ENCODE measurements at places on chromosomes 1 and 21. TPM values are rescaled to one million over a fixed set of nuclear protein-coding genes. Genes with fewer than 3 reads are reported as not detected.
A peak's percentile ranks its signal among the peaks of the same experiment; 100 is the strongest.

- H3K27me3 ChIP-seq: no peaks in the 10 kb centered on the region
- no peaks in the 10 kb centered on the region for H3K36me3 ChIP-seq
- peak overlapping the region; percentile 86 for H3K27ac ChIP-seq
- no peak for DNase-seq
- peak overlapping the region; percentile 95 for H3K4me3 ChIP-seq
These were observed 1.0 kb downstream of the ZBTB48 start for GRCh38 chr1:6580593-6581409.

CELF3 gene
- total RNA-seq: not detected

XCL2 gene
- total RNA-seq: not detected

DNA sequence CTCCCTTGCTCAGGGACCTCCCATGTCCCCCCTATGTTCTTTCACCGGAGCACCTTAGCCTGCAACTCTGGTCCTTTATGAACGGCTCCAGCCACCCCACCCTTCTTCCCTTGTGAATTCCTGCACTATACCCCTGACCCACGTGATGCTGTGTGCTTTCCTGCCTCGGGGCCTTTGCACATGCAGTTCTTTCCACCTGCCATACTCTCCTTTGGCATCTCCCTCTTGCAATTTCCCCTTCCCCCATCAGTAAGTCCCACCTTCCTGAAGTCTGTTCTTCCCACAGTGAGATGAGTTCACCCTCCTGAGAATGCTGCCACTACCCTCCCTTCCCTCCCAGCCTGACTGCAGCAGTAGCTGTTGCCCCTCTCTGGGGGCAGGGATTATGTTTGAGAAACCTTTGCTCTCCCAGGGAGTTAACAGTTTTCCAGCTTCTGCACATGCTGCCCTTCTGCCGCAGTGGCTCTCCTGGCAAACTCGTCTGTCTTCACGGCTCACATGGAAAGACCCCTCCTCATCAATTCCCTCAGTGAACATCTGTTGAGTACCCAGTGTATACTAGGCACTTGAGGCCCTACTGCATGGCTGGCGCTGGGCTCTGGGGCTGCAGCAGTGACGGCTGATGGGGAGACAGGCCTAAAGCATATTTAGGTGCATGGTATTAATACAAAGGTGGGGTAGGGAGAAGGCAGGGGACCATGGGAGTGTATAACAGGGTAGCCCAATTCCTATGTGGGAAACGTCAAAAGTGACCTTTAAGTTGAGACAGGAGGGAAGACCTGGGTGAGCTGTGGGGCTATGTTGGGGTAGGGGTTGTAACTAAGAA is 9.7 kb downstream of the ZNF362 start:
- no peaks in the 10 kb centered on the region for H3K4me1 ChIP-seq
- H3K4me3 ChIP-seq: no peak overlapping the region
- no peak overlapping the region for H3K27ac ChIP-seq
- H3K27me3 ChIP-seq: no peaks in the 10 kb centered on the region
- DNase-seq: no peak
- H3K36me3 ChIP-seq: peaks cover 9% of the 10 kb centered on the region

GRCh38 chr1:197471248-197471985 is 203.4 kb downstream of the CRB1 start:
- no peak overlapping the region for H3K27ac ChIP-seq
- DNase-seq: no peak
- H3K36me3 ChIP-seq: no peaks in the 10 kb centered on the region
- H3K27me3 ChIP-seq: no peaks in the 10 kb centered on the region

- no peaks in the 10 kb centered on the region for H3K36me3 ChIP-seq
- DNase-seq: no peak
- H3K4me3 ChIP-seq: no peak overlapping the region
- no peak overlapping the region for H3K27ac ChIP-seq
- H3K4me1 ChIP-seq: no peaks in the 10 kb centered on the region
These were observed 121.9 kb downstream of the GRIK3 start for GRCh38 chr1:36912365-36912865.

DNA sequence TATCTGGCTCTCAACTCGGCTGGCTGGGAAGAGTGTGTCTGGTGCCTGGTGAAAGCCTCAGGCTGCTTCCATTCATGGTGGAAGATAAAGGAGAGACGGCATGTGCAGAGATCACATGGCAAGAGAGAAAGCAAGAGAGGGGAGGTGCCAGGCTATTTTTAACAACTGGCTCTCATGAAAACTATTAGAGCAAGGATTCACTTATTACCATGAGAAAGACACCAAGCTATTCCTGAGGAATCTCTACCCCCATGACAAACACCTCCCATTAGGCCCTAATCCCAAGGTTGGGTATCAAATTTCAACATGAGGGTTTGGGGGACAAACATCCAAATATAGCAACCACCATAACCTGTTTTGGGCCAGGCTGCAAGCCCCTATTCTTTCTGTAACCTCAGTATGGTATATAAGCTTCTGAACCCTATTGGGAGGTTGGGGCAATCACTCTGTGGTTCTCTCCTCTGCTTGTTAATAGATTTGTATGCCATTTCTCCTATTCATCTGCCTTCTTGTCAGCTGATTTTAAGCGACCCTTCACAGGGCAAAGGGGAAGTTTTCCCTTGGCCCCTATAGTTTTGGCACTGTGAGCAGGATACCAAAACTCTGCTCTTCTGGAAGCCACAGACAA is 179.0 kb upstream of the TNR start:
- no peak for DNase-seq
- no peaks in the 10 kb centered on the region for H3K36me3 ChIP-seq
- no peak overlapping the region for H3K27ac ChIP-seq
- no peak overlapping the region for H3K4me3 ChIP-seq
- H3K4me1 ChIP-seq: no peaks in the 10 kb centered on the region

DNA sequence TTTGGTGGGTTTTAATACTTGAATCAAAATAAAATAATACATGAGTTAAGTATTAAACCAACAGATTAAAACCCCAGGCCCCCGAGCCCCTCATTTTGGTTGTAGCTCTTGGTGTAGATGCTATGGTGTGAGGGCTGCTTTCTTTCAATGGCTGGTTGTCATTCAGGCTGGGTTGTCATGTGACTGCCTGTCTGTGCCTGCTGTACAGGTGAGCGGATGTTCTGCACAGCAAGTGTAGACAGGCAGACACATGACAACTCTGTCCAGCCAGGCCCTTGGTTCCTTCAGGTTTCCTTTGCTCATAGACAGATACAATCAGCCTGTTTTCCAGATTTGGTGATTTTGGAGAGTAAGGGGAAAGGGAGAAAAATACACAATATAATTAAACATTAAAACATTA is 281.9 kb upstream of the C1orf105 start:
- no peak overlapping the region for H3K4me3 ChIP-seq
- no peak for DNase-seq
- no peak overlapping the region for H3K27ac ChIP-seq
- H3K27me3 ChIP-seq: no peaks in the 10 kb centered on the region
- no peaks in the 10 kb centered on the region for H3K36me3 ChIP-seq

- H3K36me3 ChIP-seq: no peaks in the 10 kb centered on the region
- no peak overlapping the region for H3K4me3 ChIP-seq
- H3K27me3 ChIP-seq: no peaks in the 10 kb centered on the region
- no peak for DNase-seq
- H3K4me1 ChIP-seq: no peaks in the 10 kb centered on the region
These were observed 9.4 kb downstream of the LAPTM5 start for GRCh38 chr1:30748098-30748698.

DNA sequence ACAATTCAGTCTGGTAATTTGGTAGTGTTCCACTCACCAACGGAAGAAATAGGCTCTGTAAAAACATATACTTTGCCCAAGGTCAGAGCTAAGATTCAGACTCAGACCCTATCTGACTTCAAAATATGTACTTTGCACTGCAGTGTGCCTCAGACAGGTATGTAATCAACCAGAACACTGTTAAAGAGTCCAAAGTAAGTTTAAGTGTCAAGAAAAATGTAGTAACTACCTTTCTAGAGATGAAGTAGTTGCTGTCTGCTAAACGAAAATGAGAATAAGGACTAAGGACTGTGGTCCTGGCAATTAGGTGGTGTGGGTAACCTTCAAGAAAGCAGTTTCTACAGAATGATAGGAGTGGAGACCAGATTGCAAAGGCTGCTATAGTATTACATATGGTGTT is 61.1 kb downstream of the RPAP2 start:
- H3K36me3 ChIP-seq: peaks cover 25% of the 10 kb centered on the region
- no peak overlapping the region for H3K27ac ChIP-seq
- H3K4me3 ChIP-seq: no peak overlapping the region
- H3K27me3 ChIP-seq: no peaks in the 10 kb centered on the region
- DNase-seq: no peak

GRCh38 chr1:108556066-108556465 is 3.8 kb upstream of the EEIG2 start:
- H3K27me3 ChIP-seq: no peaks in the 10 kb centered on the region
- no peak overlapping the region for H3K4me3 ChIP-seq
- no peaks in the 10 kb centered on the region for H3K36me3 ChIP-seq
- H3K27ac ChIP-seq: no peak overlapping the region
- no peaks in the 10 kb centered on the region for H3K4me1 ChIP-seq
- no peak for DNase-seq

LMX1A gene
- not detected for total RNA-seq

GBP7 gene
- not detected for total RNA-seq

PLA2G2F gene
- not detected for total RNA-seq

DCST1 gene
- not detected for total RNA-seq

GRCh38 chr1:164846731-164847691 is 288.0 kb downstream of the PBX1 start:
- H3K27me3 ChIP-seq: no peaks in the 10 kb centered on the region
- H3K4me1 ChIP-seq: no peaks in the 10 kb centered on the region
- no peak overlapping the region for H3K27ac ChIP-seq
- no peak overlapping the region for H3K4me3 ChIP-seq

- no peak overlapping the region for H3K27ac ChIP-seq
- DNase-seq: no peak
- H3K27me3 ChIP-seq: no peaks in the 10 kb centered on the region
- H3K4me1 ChIP-seq: no peaks in the 10 kb centered on the region
These were observed 20.9 kb upstream of the RGL1 start for GRCh38 chr1:183783767-183784637.

AIM2 gene
- total RNA-seq: not detected

- no peak overlapping the region for H3K27ac ChIP-seq
- no peak overlapping the region for H3K4me3 ChIP-seq
- no peaks in the 10 kb centered on the region for H3K27me3 ChIP-seq
- no peak for DNase-seq
These were observed 8.0 kb upstream of the SFN start for GRCh38 chr1:26854906-26855305.

DNA sequence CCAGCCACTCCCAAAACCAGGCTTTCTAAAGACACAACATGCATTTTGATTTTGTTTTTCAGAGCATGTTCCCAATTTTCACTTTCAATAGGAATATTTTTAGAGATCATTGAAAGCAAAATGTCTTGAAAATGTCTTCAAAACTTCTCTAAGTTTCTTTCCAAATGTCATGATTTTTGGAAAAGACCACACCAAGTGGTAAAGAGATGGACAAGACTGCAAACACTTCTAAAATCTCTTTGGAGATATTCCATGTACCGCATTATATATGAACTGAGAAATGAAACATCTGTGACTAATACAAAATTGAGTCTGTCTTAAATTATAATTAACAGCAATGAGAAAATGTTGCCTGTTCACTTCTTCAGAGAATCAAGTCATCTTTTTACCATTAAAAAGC is 418.0 kb upstream of the PKN2 start:
- DNase-seq: no peak
- no peaks in the 10 kb centered on the region for H3K27me3 ChIP-seq
- H3K4me3 ChIP-seq: no peak overlapping the region
- no peaks in the 10 kb centered on the region for H3K36me3 ChIP-seq
- no peaks in the 10 kb centered on the region for H3K4me1 ChIP-seq
- no peak overlapping the region for H3K27ac ChIP-seq

PPIAL4G gene
- total RNA-seq: not detected

DNA sequence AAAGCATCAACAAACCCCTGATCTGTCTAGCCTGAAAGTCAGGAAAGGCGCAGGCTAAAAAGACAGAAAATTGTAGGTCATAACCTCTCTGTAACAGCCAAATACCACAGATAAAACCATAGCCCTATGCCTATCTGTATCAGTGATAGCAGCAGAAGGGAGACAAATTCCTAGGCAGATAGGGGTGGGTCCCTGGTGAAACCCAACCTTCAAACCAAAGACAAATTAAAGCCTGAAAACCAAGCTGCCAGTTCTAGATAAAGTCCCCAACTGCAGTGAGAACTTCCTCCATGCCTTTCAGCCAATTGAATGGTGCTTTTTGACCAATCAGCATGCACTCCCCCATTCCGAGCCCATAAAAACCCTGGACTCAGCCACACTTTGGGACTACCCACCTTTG is 115.3 kb downstream of the NTPCR start:
- peaks cover 5% of the 10 kb centered on the region for H3K4me1 ChIP-seq
- no peak overlapping the region for H3K27ac ChIP-seq
- H3K27me3 ChIP-seq: no peaks in the 10 kb centered on the region
- H3K36me3 ChIP-seq: no peaks in the 10 kb centered on the region

DNA sequence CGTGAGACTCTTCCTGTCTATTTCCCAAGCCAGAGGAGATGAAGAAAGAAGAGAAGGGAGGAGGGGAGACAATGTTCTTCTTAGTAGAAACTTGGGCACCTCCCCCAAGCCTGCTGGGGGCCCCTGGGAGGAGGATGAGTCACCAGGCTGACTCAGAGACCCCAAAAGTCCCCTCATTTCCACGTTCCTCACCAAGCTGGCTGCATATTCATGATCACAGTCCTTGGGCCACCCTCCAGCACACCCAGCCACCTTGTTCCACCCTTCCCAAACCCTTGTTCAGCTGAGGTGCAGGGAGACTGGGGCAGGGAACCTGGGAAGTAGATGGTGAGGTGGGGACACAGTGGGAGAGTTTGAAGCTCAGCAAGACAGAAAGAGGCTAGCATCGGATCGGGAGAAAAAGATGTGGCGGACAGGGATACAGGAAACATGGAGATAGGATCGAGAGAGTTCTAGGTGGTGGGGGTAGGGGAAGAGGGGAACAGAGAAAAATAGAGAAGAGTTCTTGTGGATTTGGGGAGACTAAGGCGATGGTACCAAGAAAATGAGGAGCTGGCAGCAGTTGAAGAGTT is 712 bp downstream of the RAB13 start:
- peak overlapping the region; percentile 51 for H3K4me3 ChIP-seq
- DNase-seq: peak; percentile 80
- H3K27ac ChIP-seq: peak overlapping the region; percentile 85
- H3K36me3 ChIP-seq: no peaks in the 10 kb centered on the region
- no peaks in the 10 kb centered on the region for H3K27me3 ChIP-seq
